ENCODE measurements at places on chromosomes 16 and 17.

GRCh38 chr17:36877771-36878170, 59.5 kb upstream of the LHX1 start:
- DNase-seq = no peak

- DNase-seq = peak; percentile 86
These were observed 400.9 kb downstream of the SLC39A11 start for GRCh38 chr17:72691586-72691985.

GRCh38 chr17:192666-193425, 11.4 kb upstream of the DOC2B start:
- DNase-seq = no peak

DNA sequence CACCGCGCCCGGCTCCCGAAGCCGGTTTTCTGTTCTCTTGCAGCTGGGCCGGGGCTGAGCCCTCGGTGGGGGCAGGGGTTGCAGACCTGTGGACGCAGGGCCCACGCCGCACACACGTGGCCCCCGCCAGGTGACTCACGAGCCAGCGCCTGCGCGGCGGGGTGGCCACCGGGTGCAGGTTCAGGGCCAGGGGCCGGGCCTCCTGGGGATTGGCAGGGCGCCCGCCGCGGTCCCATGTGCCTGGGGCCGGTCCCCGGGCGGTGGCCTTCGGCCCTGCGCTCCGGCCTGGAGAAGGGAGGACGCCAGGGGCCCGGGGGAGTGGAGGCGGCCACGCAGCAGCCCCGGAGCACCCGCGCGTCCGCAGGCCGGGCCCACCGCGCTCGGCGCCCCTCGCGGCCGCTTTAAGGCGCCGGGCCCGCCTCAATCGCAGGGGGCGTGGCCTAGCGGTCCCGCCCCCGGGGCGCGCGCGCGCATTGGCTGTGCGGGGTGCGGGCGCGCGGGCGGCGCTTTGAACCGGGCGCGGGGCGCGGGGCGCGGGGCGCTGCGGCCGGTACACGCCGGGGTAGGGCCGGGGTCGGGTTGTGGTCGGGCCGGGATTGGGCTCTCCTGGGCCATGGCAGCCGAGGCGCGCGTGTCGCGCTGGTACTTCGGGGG, at the start of gene SLC25A10:
Gene SLC25A10, plus strand, starts transcription at position 471 of the 654 bp plus-strand sequence. Its CDS starts 143 bp downstream, at position 614.
- DNase-seq = peak; percentile 70

GRCh38 chr17:67982686-67983382, 13.4 kb downstream of the C17orf58 start:
- DNase-seq = no peak

DNA sequence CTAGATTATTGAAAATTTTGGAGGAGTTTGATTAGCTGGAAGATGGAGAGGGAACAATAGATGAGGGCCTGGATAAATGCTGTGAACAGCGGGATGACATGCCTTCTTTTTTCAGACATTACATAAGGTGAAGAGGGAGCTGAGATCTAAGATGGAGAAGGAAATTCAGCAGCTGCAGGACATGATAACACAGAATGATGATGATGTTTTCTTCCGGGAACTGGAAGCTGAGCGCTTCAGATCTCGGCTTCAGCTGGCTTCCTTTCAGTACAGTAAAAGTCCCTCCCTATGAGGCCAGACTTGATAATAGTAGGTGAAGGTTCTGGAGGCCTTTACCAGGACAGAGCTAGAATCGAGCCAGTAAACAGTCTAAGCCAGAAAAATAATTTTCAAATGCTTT, 30.7 kb downstream of the CEP95 start:
- DNase-seq = no peak

DNA sequence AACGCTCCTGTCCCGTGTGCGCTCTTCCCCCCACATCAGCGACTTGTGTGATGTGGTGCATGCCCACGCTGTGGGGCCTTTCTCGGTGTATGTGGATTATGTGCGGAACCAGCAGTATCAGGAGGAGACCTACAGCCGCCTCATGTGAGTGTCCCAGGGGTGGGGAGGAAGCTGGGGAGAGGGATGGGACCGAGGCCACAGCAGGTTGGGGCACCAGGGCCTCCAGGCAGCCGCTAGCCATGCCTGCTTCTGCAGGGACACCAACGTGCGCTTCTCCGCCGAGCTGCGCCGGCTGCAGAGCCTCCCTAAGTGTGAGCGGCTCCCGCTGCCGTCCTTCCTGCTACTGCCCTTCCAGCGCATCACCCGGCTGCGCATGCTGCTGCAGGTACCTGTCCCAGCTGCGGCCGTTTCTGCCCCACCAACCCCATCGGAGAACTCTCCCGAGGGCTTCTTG, 5.8 kb downstream of the ARHGEF15 start:
- DNase-seq = no peak

DNA sequence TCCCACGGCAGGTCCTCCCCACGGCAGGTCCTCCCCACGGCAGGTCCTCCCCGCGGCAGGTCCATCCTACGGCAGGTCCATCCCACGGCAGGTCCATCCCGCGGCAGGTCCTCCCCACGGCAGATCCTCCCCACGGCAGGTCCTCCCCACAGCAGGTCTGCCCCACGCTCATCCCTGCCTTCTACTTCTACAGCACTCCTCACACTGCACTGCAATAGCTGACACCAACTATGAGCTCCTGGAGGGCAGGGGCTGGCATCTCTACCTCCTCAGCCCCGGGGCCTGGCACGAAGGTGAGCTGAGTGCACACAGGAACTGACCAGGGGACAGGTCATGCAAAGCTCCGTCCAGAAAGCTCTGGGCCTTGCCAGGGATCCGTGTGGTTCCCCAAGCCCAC, 45.3 kb downstream of the RPH3AL start:
- no peak for DNase-seq

- no peak for DNase-seq
These were observed 6.3 kb upstream of the EPOP start for GRCh38 chr17:38681096-38681495.

DNA sequence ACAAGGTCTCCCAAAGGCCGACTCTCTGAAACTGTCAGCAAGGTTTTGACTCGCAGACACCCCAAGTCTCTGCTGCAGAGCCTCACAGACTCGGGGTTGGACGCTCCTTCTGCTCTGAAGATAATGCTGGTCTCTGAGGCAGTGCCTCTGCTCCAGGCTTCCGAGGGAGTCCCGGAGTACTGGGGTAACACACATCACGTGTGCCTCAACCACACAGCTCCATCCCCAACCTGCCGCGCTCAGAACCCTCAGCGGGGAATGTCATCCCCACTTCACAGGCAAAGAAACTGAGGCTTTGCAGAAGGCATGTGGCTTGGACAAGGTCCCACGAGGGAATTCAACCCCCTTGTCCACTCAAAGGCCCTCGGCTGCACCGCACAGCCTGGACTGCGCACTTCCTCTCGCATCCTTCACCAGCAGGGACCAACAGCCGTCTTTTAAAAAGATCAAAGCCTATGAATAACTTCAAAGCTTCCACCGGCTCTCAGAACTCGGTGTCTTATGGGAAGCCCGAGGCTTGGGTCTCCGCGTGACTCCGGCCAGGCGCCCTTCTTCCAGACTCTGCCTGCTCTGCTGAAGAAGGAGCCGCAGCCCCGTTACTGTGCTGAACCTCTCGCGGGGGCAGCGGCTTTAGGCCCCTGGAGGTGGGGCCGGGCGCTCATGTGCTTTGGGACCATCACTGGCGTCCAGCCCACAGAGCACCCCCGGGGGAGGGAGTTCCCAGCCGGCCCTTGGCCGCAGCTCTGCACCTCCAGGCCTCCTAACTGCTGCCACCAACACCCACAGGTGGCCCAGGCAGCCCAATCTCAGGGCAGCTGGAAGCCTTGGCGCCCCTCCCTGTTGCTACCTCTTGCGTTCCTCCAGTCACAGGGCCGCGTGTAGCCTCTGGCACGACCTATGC, 2.2 kb downstream of the TMEM204 start:
- no peak for DNase-seq

DNA sequence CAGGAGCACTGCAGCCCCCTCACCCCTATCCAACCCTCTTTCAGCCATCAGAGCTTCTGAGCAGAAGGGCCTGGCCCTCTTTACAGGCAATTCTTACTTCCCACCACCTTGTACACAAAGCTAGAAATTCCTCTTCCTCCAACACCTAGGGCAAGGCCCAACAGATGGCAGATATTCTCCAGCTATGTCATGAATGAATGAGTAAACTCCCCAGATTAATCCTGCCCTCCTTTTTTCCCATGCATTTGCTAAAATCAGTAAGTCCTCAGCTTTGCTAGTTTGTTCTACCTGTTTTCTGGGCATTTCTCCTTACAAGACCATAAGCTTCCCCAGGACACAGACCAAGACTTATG, 20.4 kb upstream of the MRPS23 start:
- peak; percentile 48 for DNase-seq
